ENCODE measurements at places on chromosomes 4 and X. TPM values are rescaled to one million over a fixed set of nuclear protein-coding genes. Genes with fewer than 3 reads are reported as not detected.

Gene CFAP99
- not detected for total RNA-seq

Gene UGT2A1
- not detected for total RNA-seq

Gene POF1B
- total RNA-seq: 1.5 TPM

Gene GBA3
- 0.19 TPM for total RNA-seq

Gene CYTL1
- 1.2 TPM for total RNA-seq

Gene IL9R
- total RNA-seq: 0.83 TPM

Gene AFAP1
- 45.3 TPM for total RNA-seq

Gene MTMR8
- 4.9 TPM for total RNA-seq

Gene CSAG1
- not detected for total RNA-seq

Gene ARR3
- total RNA-seq: not detected

Gene ZNF141
- total RNA-seq: 17.1 TPM

Gene REELD1
- total RNA-seq: not detected

Gene IQCM
- total RNA-seq: not detected

Gene INTU
- total RNA-seq: 17.4 TPM

Gene CCDC120
- total RNA-seq: 3.0 TPM

Gene BGN
- 392 TPM for total RNA-seq

Gene FAM184B
- not detected for total RNA-seq

Gene RIBC1
- 0.19 TPM for total RNA-seq

Gene NAT8L
- total RNA-seq: 0.19 TPM

Gene TMPRSS11D
- total RNA-seq: not detected

Gene TMSB15A
- 0.83 TPM for total RNA-seq

Gene GPRASP2
- 9.3 TPM for total RNA-seq

Gene HTN1
- total RNA-seq: not detected

Gene MAGEA12
- not detected for total RNA-seq

Gene VSIG4
- total RNA-seq: 259 TPM

Gene UGT2B7
- total RNA-seq: not detected

Gene CCDC110
- 6.6 TPM for total RNA-seq

Gene RHOXF1
- total RNA-seq: not detected

Gene KLF3
- total RNA-seq: 53.9 TPM

Gene RBMXL3
- not detected for total RNA-seq

Gene TLR3
- 13.8 TPM for total RNA-seq

Gene NWD2
- not detected for total RNA-seq

Gene MAGED4
- 5.9 TPM for total RNA-seq

Gene PABPC4L
- total RNA-seq: 1.6 TPM

Gene HS6ST2
- total RNA-seq: 0.43 TPM

Gene NHS
- 12.2 TPM for total RNA-seq

Gene TCEAL7
- 11.6 TPM for total RNA-seq

Gene USP17L12
- not detected for total RNA-seq

Gene AADAT
- 3.5 TPM for total RNA-seq

Gene VEGFC
- 11.6 TPM for total RNA-seq

Gene OCRL
- total RNA-seq: 25.6 TPM

Gene OTUD5
- 36.9 TPM for total RNA-seq

Gene MAGEE2
- total RNA-seq: not detected

Gene CLDN34
- total RNA-seq: not detected

Gene NSUN7
- total RNA-seq: 0.52 TPM

Gene PCDH10
- total RNA-seq: 4.6 TPM

Gene IGSF1
- 0.62 TPM for total RNA-seq

Gene OTUD6A
- total RNA-seq: not detected

Gene TMEM154
- total RNA-seq: 4.0 TPM

Gene GPM6B
- total RNA-seq: 7.6 TPM

Gene RPS6KA6
- total RNA-seq: 3.7 TPM

Gene AR
- 12.3 TPM for total RNA-seq

Gene TKTL2
- not detected for total RNA-seq
